ENCODE measurements at places on chromosomes 5 and 9.

- DNase-seq: peak; percentile 67
Measured at GRCh38 chr5:103258957-103259704, 568 bp downstream of the MACIR start.

DNA sequence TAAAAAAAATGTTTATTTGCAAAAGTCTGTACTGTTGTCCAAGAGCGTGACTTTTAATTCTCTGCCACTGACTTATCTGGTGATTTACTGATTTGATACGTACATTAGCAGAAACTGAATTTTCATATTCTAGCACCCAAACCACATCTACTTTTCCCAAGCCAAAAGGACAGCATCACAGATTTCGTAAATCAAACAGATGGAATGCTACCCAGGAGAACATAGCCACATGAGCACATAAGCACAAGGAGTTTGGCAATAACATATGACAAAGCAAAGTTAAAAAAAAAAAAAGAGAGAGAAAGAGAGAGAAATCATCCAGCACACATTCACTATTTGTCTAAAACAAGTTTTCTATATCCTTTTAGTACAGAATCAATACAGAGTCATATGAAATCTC, 83.7 kb downstream of the HINT1 start:
- DNase-seq: no peak

DNA sequence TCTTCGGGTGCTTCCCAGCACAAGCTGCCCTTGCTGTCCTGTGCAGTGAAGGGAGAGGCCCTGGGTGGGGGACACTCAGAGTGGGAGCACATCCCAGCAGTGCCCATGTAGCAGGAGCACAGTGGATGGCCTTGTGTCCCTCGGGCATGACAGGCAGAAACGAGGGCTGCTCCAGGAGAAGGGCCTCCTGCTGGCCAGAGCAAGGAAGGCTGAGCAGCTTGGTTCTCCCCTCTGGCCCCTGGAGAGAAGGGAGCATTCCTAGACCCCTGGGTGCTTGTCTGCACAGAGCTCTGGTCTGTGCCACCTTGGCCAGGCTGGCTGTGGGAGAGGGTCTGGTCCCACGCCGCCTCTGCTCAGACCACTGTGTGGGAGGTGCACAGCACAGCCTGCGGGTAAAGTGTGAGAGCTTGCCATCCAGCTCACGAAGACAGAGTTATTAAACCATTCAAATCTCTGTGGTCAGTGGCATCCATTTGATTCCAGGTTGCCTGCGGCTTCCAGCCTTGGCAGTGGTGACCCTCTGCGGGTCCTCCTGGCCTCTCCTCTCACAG, 18.3 kb downstream of the FBXW5 start:
- no peak for DNase-seq

- no peak for DNase-seq
Measured at GRCh38 chr5:172571413-172571812, 69.7 kb upstream of the NEURL1B start.

DNA sequence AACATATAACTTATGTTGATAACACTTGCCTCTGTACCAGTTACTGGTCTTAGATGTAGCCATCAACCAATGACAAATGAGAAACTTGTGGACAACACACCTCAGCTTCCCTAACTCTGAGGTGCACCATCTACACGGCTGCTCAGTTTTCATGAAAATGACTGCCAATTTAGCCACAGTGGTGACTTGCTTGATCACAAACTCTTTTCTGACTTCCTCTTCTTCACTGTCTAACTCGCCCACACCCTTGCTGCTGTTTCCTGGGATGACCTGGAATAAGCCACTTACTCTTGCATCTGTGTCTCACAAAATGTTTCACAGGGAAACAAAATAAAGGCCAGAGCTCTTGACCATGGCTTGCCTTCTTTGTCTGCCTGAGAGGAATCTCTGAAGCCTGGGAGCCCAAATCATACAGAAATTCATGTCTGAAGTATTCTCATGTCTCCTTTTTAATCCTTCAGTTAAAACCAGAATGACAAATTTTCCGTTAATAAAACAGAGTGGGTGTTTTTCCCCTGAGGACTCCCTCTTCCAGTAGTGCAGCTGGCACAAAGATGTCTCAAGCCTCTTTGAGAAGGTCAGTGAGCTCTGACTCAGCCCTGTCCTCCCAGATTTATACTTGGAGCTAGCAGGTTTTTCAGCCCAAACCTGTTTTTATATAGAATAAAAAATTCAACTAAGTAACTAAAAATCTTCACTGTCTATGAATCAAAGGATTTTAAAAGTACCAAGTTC, 126.5 kb upstream of the PAM start:
- no peak for DNase-seq

- no peak for DNase-seq
Measured at GRCh38 chr9:96497117-96497399, 47.1 kb downstream of the HABP4 start.

DNA sequence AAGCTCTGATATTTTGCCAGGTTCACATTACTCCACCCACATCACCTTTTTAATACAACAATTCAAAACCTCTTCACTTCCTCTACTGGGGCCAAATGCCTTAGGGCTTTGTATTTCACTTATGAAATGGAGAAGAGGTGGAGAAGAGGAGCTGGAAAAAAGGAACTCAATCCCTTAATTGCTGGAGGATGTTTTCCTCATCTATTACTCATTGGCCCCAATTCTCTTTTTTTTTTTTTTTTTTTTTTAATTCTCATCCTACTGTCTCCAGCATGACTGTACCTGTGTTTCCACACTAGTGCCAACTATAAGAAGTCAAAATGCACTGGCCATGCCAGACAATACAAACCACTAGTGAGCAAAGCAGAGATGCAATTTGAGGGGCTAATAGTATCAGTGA, 20.9 kb downstream of the FAM13B start:
- no peak for DNase-seq

- no peak for DNase-seq
Measured at GRCh38 chr9:132760057-132760456, 89.8 kb downstream of the GTF3C4 start.

DNA sequence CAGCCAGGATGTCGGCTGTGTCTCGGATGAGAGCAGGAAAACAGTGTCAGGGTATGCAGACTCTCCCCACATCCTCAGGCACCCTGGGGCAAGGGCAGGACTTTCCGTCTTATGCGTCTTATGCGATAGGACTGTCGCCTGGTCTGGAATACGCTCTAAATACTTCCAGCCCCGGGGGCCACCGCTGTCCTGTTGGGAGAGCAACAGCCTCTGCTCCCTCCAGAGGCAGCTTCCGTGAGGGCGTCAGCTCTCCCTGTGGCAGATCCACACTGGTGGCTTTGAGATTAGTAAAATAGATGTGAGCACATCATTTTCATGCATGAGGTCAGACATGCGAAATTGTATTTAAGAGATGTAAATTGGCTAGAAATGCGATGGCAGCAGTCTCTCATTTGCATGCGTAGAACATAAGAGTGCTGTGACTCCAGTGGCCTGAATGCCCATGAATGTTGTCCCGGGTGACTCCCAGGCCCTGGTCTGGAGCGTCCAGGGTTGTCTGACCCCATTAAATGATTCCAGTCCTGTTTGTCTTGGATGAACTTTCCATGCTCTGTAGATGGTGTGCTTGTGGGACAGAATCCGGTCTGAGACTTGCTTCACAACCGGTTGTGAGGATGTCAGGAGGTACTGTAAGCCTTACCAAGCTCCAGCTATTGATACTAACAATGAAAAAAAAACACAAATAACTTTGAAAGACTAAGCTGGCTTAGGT, 228.2 kb downstream of the SYK start:
- no peak for DNase-seq

DNA sequence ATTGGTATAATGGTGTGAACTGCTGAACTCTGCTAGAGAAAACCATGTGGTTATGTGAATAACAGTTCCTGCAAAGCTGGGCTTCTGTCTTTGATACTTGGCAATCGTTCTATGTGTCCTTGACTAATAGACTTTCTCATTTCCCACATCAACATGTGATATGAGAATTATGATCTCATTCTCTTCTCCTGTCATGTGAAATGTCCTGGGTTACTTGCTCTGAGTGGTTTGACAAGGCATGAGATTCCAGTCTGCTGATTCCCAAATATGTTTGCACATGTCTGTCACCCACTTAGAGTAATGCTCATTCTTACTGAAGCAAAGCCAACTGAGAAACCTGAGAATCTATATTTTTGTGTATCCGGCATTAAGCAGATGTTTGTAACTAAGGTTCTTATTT, 141.2 kb downstream of the PARP8 start:
- DNase-seq: no peak

- DNase-seq: no peak
Measured at GRCh38 chr5:56812110-56812509, 3.2 kb upstream of the MAP3K1 start.

DNA sequence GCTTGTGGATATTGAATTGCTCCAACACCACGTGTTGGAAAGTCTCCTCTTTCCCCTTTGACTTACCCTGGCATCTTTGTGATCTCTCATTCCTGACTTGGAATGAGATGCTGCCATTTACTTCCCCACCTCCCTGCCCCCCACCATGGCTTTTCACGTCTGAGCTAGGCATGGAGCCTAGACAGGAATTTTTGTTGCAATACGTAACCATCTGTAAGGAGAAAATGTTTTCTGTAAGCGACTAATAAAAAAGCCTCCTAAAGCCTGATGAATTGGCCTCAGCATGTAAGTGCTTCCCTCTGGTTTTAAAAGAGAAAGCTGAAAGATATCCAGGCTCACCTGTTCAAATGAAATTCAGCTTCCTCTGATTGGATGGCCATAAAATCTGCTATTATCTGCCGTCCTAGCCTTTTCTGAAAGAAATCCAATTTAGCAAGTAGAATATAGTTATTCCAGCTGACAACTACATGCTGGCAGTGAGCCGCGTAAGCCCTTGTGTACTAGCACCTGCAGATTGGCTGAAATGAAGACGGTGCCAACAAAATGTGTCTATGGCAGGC, 200.1 kb downstream of the NSG2 start:
- DNase-seq: no peak

DNA sequence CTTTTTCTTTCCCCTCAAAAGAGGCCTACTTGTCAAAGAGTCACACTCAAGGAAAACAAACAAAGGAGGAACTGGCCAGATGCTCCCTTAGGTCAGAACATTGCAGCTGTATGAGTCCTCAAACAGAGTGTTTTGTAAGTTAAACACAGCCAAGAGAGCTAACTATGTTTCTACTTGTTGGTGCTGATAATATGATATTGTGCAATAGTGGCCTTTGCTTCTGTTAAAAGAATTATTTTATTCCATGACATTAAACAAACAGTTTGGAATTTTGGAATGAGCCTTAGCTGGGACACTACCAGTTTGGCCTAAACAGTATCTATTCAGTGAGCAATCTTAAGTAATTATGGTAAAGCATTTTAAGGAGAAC, 56.0 kb upstream of the TPD52L3 start:
- no peak for DNase-seq

DNA sequence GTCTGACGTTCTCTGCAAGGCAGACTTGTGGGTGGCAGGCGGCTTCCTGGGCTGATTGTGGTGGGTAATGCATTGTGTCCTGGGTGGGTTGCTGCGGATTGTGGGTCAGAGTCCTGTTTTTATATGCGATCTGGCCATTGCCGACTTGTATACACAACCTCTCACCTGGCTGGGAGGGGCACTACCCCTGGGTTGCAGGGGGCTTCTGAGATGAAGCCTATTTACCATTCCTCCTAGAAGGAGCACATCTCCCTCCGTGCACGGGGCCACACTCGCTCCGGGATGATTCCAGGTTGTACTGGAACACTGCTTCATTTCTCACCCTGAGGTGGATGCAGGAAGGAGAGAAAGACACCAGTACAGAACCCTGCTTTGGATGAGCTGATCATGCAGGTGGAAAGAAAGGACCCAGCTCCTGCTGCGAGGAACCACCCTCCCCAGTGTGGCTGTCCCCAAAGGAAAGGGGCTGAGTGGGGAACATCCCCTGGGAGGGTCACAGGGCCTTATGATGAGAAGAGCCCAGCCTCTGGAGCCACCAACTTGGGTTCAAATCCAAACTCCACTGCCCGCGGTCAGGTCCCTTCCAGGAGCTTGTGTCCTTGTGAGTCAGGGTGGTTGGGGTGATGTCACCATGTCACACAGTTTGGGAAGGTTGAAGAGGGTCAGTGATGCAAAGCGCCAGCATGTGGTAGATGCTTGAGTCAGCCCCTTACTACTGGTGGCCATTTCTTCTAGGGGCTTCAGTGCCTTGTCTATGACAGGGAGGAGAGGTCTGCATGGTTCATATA, 151.8 kb upstream of the COL5A1 start:
- no peak for DNase-seq

DNA sequence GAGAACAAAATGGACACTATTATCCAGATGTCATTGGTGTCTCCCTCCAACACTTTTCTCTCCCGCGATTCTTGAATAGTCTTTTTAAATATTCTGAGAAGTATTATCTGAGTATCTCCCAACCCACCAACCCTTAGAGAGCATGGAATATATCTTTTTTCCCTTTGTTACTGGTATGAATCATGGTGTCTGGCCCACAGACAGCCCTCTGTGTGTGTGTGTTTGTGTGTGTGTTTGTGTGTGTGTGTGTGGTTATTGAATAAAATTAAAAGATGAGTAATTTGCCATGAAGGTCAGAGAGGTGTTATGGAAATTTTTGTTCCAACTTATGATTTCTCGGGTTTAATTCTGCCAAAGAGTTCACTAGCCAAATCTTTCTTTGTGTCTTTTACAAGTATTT, 47.7 kb downstream of the CAMK4 start:
- no peak for DNase-seq

DNA sequence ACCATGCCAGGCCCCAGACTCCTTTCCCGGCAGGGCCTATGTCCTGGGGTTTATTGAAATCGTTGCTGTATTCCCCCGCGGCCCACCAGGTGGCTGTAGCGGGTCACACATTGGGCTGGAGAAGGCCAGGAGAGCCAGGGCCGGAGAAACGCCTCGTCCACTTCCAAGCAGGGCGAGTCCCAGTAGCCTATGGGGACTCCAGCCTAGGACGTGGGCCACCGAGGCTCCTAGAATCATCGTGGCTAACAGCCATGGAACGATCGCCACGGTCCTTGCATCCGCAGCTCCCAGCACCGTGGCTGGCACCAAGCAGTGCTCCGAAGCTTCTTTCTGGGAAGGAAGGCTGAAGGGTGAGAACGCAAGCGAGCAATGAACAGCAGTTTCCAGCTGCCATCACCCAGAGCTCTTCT, 87.7 kb downstream of the ENTREP1 start:
- DNase-seq: peak; percentile 75

DNA sequence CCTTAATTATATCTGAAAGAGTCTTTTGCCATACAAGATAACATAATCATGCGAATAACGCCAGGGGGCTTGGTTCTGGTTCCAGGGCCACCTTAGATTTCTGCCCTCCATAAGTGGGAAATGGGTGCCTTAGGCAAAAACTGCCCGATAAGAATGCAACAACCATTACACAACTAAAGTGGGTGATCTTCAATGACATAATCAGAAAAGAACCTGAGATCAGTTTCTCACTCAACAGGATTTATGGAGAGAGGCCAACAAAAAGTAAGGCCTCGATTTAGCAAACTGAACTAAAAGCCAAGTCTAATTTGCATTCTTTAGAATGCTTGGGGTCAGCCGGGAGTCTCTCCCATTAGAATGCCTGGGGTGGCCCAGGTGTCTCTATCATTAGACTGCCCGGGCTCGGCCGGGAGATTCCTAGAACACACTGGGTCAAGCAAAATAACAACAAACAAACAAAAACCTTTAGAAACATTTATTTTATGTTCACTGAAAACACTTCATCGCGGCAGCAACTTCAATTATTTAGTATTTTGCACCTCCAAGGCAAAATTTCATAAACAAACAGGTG, 194.8 kb downstream of the AUH start:
- DNase-seq: no peak

GRCh38 chr9:132973713-132974112, 4.8 kb upstream of the GFI1B start:
- no peak for DNase-seq
